NCI-H460 (cell line): ENCODE measurements at places on chromosomes 5 and 9. TPM values are rescaled to one million over a fixed set of nuclear protein-coding genes. Genes with fewer than 3 reads are reported as not detected.

TRPM6 gene
- 1.4 TPM in 2 replicates for total RNA-seq

SLC28A3 gene
- not detected in 2 replicates for total RNA-seq

SLIT3 gene
- not detected in 2 replicates for total RNA-seq

GPRIN1 gene
- total RNA-seq = 1.5 and 2.0 TPM in 2 replicates

ITGA2 gene
- 5.0 and 5.5 TPM in 2 replicates for total RNA-seq

SMIM33 gene
- not detected in 2 replicates for total RNA-seq
